ENCODE measurements at places on chromosomes 5 and 9.

- H3K4me3 ChIP-seq = no peak overlapping the region
- H3K4me1 ChIP-seq = peaks cover 7% of the 10 kb centered on the region
- peaks cover 75% of the 10 kb centered on the region for H3K36me3 ChIP-seq
- H3K27ac ChIP-seq = peak overlapping the region; percentile 43
- ATAC-seq = no peak
These were observed 22.9 kb upstream of the CMYA5 start for GRCh38 chr5:79666758-79667157.

DNA sequence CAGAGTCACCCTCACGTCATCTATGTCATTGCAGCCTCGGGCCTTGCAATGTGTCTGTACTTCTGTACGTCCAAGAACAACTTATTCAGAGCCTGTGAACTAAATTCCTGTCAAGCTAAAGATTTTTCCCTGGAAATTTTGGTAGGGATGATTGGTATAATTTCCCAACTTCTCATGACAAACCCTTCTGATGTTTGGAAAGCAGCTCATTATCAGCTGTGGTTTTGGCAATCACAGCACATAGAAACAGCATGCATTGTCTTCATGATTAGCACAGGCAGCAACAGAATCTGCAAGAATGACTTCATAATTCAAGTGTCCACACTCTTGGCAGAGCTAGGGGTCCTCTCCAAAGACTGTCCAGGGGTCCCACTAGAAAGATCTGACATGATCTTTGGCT is 49.5 kb downstream of the APBA1 start:
- H3K4me3 ChIP-seq = no peak overlapping the region
- H3K27ac ChIP-seq = no peak overlapping the region
- H3K36me3 ChIP-seq = no peaks in the 10 kb centered on the region
- H3K4me1 ChIP-seq = no peaks in the 10 kb centered on the region

GRCh38 chr5:140631036-140631417 is 1.9 kb downstream of the CD14 start:
- H3K4me1 ChIP-seq = peaks cover 10% of the 10 kb centered on the region
- H3K27ac ChIP-seq = no peak overlapping the region
- no peak overlapping the region for H3K4me3 ChIP-seq
- H3K36me3 ChIP-seq = no peaks in the 10 kb centered on the region
- no peaks in the 10 kb centered on the region for H3K27me3 ChIP-seq

DNA sequence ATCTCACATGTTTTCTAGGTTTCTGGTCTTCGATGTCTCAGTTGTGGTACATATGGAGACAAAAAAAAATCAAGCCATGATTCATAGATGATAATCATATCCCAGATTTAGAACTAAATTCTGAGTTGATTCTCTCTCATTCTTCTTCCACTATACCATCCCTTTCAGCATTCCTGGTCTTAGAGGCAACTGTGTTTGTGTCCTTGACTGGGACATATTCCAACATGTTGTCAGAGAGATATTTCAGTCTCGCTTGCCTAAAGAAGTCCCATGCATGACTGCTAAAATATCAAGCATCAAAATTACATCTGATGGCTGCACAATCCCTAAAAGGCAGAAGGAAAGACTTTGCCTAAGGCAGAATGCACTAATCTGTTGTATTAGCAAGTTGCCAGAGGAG is 236.6 kb downstream of the PSAT1 start:
- no peak overlapping the region for H3K27ac ChIP-seq
- H3K36me3 ChIP-seq = no peaks in the 10 kb centered on the region
- no peak overlapping the region for H3K4me3 ChIP-seq
- H3K4me1 ChIP-seq = no peaks in the 10 kb centered on the region
- ATAC-seq = no peak

DNA sequence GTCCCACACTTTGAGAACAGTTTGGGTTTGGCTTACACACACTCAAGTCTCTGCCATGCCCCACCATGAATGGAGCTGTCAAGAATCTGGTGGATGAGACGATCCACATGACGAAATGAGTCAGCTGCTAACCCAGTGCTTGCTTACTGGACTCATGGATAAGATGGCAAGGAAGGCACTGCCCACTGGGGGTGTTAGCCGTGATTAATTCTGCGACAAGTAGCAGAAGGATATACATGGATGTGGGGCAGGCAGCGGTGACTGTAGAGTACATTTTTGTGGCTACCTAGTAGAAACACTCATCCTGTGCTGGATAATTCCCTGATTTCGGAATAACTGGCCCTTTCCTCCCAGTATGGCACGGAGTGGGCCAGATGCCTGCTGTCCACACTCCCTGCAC is 77.5 kb downstream of the SPATA31C2 start:
- H3K4me3 ChIP-seq = no peak overlapping the region
- peaks cover 5% of the 10 kb centered on the region for H3K27me3 ChIP-seq
- H3K36me3 ChIP-seq = no peaks in the 10 kb centered on the region
- H3K27ac ChIP-seq = no peak overlapping the region
- ATAC-seq = no peak

GRCh38 chr9:13139641-13140171 is 139.8 kb downstream of the MPDZ start:
- H3K36me3 ChIP-seq = no peaks in the 10 kb centered on the region
- H3K4me1 ChIP-seq = no peaks in the 10 kb centered on the region
- H3K27ac ChIP-seq = no peak overlapping the region
- no peaks in the 10 kb centered on the region for H3K27me3 ChIP-seq

DNA sequence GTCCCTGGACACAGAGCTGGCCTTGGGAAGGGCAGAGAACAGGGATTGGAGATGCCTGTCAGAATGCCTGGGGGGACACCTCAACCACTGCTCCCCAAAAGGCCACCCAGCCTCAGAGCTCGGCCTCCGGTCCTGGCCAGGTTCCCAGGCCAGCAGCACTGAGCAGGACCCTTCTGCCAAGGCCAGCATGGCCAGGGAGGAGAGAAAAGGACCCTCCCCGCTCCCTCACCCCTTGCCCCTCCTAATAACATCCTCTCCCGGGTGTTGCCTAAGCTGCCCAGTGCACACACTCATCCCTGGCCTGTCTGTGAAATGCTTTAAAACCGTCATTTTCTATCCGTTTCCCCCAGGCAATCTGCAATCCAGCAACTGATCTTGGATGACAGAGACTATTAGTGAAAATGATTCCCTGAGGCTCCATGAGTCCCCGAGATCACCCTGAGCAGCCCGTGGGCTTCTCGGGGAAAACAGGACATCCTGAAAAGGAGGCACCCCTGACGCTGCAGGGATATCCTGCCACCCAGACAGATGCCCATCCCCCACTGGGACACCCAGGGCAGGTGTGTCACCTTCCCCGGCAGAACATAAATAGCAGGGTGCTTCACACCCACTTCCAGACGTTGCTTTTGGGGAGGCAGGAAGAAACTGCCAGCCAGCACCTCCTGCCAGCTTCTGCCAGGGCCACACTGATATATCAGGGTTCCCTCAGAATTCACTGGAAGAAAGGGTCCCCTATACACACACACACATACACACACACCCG is 75.3 kb downstream of the ADAMTS2 start:
- H3K27me3 ChIP-seq = no peaks in the 10 kb centered on the region
- no peak for ATAC-seq

DNA sequence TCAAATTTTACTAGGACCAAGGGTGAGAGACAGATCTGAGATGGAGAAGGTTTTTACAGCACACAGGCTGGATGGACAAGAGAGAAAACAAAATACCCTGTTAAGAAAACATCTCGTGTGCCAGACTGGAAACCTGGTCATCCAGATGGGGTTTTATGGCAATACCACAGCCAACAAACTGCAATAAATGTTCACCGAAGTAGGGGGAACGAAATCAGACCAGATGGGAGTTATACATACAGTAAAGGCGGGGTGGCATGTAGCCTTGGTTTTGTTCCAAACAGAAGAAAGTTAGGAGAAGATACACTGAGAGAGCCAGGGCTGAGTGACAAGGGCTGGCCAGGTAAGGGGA is 63.3 kb downstream of the DCP2 start:
- no peaks in the 10 kb centered on the region for H3K27me3 ChIP-seq
- no peaks in the 10 kb centered on the region for H3K4me1 ChIP-seq
- no peak for ATAC-seq
- H3K4me3 ChIP-seq = no peak overlapping the region

DNA sequence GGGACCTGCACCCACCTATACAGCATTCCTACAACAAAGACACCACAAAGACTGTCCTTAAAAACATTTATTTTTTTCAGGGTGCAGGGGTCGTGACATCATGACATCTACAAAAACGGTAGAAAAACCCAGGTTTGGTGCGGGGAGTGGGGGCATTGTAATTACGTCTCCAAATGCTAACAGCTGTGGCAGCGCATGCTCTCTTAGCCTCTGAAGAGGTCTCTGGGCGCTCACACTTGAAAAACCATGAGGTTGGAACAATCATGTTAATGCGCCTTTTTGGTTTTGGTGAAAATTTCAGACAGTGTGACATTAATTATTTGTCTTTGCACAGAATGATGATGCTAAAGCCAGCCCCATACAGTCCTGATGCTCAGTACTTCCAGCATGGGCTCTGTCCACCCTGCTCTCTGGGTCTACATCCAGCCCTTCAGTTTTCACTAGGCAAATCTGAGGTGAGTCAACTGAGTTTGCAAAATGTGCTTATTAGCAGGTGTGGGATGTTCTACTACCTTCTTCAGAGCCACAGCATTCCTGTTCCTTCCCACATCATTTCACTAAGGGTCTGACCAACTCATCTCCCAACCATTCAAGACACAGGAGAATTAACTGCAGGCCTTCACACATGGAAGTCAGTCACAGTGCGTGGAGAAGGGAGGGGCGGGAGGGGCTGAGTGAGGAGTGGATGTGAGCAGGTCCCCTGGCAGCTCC is 14.1 kb downstream of the ALDH1B1 start:
- peaks cover 31% of the 10 kb centered on the region for H3K27me3 ChIP-seq
- no peak overlapping the region for H3K27ac ChIP-seq
- H3K4me1 ChIP-seq = no peaks in the 10 kb centered on the region
- H3K4me3 ChIP-seq = no peak overlapping the region
- ATAC-seq = no peak
- H3K36me3 ChIP-seq = no peaks in the 10 kb centered on the region

DNA sequence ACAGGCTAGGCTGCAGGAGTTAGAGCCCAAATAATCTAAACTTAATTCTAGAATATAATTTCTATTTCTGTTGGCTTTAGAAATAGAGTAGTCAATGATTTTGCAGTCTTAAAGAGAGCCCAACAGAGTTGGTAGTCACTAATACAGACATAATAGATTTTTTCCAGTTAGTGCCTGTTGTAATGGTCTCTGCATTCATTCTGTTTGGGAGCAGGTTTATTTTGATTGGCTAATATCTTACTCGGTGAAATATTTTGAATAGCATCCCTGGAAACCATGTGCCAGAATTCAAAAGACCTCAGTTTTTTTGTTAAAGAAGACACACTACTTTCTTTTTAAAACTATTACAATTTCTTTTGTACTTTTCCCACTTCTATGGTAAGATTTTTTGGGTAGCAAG is 107.2 kb downstream of the RASGRF2 start:
- H3K27ac ChIP-seq = no peak overlapping the region
- H3K4me3 ChIP-seq = no peak overlapping the region
- H3K4me1 ChIP-seq = no peaks in the 10 kb centered on the region
- no peak for ATAC-seq

GRCh38 chr5:158513490-158514318 is 586.0 kb downstream of the EBF1 start:
- peaks cover 6% of the 10 kb centered on the region for H3K27me3 ChIP-seq
- ATAC-seq = no peak
- no peaks in the 10 kb centered on the region for H3K36me3 ChIP-seq
- no peak overlapping the region for H3K27ac ChIP-seq
- H3K4me1 ChIP-seq = peaks cover 5% of the 10 kb centered on the region

DNA sequence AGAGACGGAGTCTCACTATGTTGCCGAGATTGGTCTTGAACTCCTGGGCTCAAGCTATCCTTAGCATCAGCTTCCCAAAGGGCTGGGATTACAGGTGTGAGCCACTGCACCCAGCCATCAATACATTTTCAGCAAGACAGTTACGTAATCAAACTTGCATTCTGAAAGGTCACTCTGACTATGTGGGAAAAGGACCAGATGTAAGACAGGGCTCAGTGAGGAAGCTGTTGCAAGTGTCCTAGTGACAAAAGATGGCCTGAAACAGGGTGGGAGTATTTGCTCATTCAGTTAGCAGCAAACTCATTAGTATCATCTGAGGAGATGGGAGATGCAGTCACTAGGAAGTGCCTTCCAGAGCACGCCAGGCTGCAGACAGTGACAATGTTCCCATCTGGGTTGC is 16.9 kb downstream of the MED27 start:
- H3K4me3 ChIP-seq = no peak overlapping the region
- ATAC-seq = no peak
- H3K27me3 ChIP-seq = no peaks in the 10 kb centered on the region
- peaks cover 16% of the 10 kb centered on the region for H3K4me1 ChIP-seq
- H3K27ac ChIP-seq = no peak overlapping the region

- H3K27ac ChIP-seq = peak overlapping the region; percentile 49
- H3K4me3 ChIP-seq = no peak overlapping the region
- ATAC-seq = no peak
- no peaks in the 10 kb centered on the region for H3K36me3 ChIP-seq
- H3K27me3 ChIP-seq = peaks cover 22% of the 10 kb centered on the region
These were observed 233.6 kb downstream of the SYK start for GRCh38 chr9:91034976-91035824.

GRCh38 chr5:157828105-157828943 is 30.6 kb downstream of the CLINT1 start:
- no peak for ATAC-seq
- no peak overlapping the region for H3K4me3 ChIP-seq
- peaks cover 16% of the 10 kb centered on the region for H3K4me1 ChIP-seq
- peak overlapping the region; percentile 3 for H3K27ac ChIP-seq

DNA sequence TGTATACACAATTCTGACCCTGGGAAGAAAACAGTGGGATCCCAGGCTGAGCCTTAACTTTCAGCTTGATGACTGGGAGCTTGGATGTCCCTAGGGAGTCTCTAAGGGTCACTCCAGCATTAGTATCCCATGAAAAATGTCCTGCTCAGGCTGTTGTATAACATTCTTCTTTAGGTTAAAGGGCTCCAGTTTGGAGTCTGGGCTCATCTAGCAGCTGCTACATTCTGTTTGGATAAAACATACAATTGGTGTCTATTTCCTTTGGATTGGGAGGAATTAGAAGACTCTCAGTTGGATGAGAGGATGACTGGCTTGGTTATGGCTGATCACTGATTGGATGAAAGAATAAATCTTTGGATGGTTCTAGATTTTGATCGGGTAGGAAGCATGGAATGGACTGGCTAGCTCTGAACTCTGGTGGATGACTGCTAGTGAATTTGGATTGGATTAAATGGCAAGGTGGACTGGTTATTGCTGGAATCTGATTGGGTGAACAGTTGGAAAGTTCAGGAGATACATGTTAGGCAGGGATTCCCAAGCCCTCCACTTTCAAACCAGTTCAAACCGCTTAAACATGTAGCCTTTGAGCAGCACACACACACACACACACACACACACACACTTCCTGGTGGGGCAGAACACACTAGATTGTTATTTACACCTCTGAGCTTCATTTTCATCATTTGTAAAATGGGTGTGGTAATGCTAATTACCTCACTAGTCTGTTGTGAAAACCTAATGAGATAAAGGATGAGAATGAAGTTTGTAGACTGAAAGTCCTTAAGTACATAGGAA is 7.1 kb upstream of the MYOZ3 start:
- no peaks in the 10 kb centered on the region for H3K36me3 ChIP-seq
- no peak overlapping the region for H3K4me3 ChIP-seq
- no peaks in the 10 kb centered on the region for H3K27me3 ChIP-seq
- H3K27ac ChIP-seq = no peak overlapping the region
- H3K4me1 ChIP-seq = no peaks in the 10 kb centered on the region

Measured in activated T-helper 17 cell treated with anti-CD3 and anti-CD28 coated beads, Interleukin-2, amount 50 U/mL, for 72 hours (primary cell).